HT1080 (cell line): ENCODE measurements at places on chromosomes 2 and 18.

DNA sequence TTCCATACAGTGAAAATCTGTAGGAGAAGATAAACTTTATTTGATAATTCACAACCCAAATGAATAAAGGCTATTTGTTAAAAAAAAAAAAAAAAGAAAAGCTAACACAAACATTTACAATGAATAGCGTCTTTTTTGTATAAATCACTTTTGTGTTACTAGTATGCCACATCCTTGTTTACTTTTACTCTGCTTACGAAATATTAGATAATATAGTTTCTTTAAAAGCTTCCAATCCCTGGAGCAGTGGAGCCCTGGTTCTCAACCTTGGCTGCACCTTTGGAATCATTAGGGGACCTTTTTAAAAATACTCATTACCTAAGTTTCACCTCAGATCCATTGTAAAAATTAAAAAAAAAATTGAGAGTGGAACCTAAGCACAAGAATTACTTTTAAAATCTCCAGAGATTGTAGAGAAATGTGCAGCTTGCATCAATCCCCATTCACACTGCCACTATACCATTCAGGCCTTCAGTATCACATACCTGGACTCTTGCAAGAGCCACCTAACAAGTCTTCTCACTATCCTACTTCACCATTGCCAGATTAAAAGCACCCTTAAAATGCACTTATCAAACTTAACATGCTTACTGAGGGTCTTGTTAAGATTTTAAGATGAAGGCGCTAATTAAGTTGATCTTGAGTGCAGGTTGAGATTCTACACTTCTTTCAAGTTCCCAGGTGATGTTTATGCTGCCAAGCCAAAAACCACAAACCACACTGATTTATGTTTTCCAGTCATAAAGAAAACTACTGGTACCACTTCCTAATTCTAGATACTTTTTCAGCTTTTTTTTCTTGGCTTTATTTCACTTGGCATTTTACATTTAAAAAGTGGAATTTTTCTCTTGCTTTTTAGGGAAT lies 59.7 kb upstream of the ZC3H15 start:
- no peak for DNase-seq

DNA sequence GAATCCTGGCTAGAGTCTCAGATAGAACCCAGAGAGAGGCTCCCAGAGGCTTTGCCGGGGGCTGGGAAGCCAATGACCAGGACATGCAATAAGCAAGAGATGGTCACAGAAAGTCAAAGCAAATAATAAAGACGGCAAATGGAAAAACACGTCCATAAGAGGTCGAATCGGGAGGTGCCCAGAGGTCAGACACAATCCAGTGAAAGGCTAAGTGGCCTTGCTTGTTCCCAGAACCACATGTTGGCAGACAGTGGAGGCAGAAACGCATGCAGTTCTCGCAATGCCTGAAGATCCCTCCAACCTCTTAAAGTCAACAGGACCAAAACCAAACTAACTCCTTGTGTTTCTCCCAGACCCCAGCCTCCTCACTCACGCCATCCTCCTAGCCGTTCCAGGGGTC lies 3.0 kb downstream of the CYB5A start:
- DNase-seq, result no peak

DNA sequence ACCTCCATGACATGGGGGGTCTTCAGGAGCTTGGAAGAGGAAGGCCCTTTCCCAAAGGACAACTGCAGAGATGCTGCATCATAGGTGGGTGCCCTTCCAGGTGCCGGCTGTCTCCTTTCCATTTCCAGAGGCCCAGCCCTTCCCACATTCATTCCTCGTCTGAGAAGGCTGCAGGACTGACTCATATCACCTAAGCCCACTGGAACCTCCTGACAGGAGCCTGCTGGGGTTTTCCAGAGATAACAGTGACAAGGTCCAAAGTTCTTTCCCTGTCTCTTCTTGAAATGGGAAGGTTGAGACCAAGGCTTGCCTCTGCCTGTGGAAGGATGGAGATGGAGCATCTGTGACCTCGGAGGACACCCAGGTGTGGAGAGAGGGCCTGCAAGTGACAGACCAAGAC lies 3.6 kb upstream of the PRSS56 start:
- DNase-seq, result no peak

DNA sequence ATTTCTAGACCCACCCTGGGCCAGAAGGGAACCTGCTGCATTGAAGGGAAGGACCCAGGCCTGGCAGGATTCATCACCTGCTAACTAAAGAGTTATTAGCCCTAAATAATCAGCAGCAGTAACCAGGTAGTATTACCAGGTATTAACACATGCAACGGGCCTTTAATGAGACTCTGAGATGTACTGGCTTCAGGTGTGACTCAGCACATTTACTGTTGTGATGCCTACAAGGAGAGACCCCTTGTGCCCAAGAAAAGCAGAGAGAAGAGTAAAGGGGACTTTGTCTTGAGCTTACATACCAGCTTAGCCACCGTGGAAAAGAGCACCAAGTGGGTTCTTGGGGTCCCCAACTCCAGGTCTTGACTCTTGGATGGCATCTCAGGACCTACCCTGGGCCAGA lies 243.1 kb upstream of the SLC39A10 start:
- DNase-seq, result no peak

- peak; percentile 10 for DNase-seq
Measured at GRCh38 chr2:120737340-120738101, 1.9 kb downstream of the GLI2 start.

DNA sequence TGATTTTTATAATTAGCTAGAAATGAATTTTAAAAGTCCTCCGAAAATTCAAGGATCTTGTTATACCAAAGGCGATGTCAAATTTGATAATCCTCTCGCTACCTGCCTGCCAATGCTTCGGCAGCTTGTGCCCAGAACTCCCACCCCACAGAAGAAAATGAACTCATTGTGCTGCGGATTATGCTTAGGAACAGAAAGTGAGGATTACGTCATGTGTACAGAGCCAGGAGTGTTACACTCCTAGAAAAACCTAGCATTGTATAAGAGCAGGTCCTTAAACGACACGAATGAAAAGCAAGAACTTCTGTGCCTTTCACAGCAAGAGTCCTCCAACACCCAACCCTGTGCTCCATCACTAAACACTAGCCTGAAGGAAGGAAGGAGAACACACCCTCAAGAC lies 168.3 kb downstream of the RNF152 start:
- DNase-seq, result no peak

GRCh38 chr18:14959550-14959949 lies 211.6 kb downstream of the ANKRD30B start:
- no peak for DNase-seq

GRCh38 chr2:220117025-220117424 lies 489.6 kb downstream of the SLC4A3 start:
- no peak for DNase-seq

DNA sequence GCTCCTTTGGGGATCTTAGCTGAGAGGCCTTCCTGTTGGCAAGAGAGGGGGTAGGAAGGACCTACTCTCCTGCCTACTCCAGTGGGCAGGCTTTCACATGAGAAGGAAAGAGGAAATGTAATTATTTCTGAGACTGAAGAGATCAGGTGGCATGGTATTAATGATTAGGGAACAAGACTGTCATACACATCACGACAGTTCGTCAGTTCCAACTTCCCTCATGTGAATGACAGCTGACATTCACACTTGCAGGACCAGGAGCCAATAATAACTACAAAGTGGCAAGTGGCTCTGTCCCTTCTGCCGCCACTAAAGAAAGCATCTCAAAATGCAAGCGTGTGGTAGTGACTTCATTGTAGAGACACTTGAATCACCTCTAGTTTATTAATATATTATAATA lies 90.0 kb downstream of the ZCCHC2 start:
- no peak for DNase-seq

DNA sequence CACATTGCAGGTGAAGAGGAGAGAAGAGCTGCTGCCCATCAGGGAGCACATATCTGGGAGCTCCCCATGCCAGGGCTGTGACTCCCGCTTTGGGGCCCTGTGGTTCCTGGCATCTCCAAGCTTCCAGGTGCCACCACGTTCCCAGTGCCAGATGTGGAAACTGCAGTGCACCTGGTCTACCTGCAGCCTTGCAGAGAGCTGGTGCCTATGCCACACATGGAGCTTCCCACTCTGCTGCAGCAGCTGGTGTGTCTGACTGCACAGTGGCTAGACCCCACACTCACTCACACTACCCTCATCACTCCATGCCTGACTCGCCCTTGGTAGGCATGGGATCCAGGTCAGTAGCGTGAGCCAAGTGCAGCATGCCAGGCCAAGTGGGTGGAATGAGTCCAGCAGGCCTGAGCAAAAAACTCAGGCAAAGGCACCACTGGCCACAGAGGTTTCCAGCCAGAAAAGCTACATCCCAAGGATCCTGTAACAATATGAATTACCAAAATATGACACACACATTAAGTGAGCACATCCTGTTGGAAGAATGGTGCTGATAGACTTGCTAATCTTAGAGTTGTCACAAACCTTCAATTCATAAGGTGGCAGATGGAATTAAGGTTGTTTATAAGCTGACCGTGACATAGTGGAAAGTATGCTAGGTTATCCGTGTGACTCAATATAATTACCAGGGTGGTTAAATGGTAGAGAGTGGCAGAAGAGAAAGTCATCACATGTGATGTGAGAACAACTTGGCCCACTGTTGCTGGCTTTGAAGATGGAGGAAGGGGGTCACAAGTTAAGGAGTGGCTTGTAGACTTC lies 150.9 kb downstream of the EHBP1 start:
- no peak for DNase-seq

DNA sequence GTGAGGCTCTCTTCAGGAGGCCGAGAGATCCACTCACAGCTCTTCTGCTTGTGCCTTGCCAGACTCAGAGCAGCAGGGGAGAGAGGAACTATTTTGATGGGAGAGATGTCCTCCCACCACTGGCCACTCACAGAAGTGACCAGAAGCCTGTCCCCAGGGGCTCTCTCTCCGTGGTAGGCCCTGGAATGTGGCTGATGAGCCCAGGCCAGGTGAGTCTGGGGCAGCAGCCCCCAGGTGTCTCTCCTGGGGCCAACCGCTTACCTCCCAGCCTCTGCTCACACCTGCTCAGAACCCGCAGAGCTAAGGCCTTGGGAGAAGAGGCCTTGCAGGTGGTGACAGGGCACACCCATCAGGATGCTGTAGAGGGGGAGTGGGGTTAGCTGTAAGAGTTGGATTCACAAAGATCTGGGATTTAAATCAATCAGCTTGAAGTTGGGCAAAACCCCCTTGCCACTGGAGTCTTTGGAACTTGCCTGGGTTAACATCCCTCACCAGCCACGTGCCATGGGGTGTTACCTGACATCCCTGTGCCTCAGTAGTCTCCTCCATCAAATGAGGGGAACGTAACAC lies 29.1 kb upstream of the ASB18 start:
- DNase-seq, result no peak

DNA sequence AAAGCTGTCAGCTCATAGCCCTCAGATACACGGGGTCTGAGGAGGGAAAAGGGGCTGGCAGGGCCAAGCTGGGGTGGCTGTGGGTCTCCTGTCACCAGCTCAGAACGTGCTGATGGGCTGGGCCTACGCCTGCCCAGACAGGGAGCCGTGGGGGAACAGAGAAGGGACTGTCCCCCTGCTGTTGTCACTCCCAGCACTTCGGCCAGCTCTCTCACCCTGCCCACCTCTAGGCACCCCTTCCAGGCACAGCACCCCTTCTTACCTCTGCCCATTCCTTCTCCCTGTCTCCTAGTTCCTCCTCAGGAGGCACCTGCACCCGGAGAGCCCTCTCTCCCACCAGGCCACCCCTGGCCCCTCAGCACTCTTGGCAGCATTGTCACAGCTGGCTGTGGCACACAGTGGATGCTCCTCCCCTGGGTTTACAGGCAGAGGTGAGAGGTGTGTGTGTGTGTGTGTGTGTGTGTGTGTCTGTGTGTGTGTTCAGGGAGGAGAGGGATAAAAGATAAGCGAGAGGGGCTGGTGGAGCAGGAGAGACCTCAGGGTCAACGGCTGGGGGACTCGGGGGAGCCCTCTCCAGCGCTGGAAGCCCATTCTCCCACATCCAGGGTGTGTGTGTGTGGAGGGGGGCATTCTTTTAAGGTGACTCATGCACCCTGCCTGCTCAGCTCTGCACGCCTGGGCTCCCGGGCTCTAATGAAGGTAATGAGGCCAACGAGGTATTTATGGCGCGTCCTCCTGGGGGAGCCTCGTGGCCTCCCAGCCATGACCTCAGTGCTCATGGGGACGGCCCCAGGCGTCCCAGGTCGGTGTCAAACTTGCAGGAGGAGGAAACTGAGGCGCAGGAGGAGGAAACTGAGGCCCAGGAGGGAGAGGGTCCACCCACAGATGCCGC lies 66.1 kb upstream of the SMAD7 start:
- DNase-seq, result peak; percentile 89

GRCh38 chr2:159714247-159714930 lies 2.1 kb downstream of the MARCHF7 start:
- peak; percentile 20 for DNase-seq

DNA sequence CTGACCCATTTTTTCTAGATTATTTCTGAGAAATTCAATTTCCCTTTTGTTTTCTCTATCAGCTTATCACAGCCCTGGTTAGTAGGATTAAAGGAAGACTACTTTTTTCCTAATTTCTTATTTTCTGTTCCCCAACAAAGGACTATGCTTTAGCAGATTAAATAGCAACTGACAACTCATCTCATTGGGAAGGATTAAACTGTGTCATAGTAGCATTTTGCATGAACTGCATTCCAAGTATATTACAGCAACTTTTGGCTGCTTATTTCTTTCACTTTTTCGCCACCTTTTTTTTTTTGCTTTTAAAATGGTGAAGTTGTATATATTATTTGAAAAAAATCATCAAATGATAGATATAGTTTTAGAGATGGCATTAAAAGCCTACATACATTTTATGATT lies 570.3 kb downstream of the FBXO15 start:
- DNase-seq, result no peak

- DNase-seq, result peak; percentile 91
Measured at GRCh38 chr2:43221763-43222474, 4.5 kb downstream of the ZFP36L2 start.

DNA sequence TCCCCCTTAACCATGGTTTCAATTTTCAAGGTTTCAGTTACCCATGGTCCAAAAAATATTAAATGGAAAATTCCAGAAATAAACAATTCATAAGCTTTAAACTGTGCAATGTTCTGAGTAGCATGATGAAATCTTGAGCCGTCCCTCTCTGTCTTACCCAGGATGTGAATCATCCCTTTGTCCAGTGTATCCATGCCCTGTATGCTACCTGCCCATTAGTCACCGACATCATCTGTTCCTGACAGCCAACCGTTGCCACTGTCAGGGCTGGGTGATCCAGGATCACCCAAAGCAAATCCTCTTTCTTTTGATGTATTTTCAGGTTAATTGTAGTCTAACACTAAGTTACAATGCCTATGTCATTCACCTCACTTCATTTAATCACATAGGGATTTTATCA lies 15.7 kb upstream of the OLA1 start:
- peak; percentile 94 for DNase-seq

- no peak for DNase-seq
Measured at GRCh38 chr2:208541461-208541988, 134.9 kb downstream of the PTH2R start.

GRCh38 chr2:134275058-134275862 lies 21.4 kb downstream of the MGAT5 start:
- no peak for DNase-seq
